ENCODE measurements at places on chromosomes 1 and 21.

GRCh38 chr1:14880456-14881316 is 272.9 kb upstream of the TMEM51 start:
- no peak for DNase-seq

GRCh38 chr1:54105736-54106269 is 47.0 kb downstream of the CDCP2 start:
- DNase-seq: no peak

GRCh38 chr1:99674115-99675064 is 28.5 kb downstream of the PALMD start:
- no peak for DNase-seq

GRCh38 chr1:111733183-111733991 is 5.8 kb downstream of the INKA2 start:
- peak; percentile 79 for DNase-seq

DNA sequence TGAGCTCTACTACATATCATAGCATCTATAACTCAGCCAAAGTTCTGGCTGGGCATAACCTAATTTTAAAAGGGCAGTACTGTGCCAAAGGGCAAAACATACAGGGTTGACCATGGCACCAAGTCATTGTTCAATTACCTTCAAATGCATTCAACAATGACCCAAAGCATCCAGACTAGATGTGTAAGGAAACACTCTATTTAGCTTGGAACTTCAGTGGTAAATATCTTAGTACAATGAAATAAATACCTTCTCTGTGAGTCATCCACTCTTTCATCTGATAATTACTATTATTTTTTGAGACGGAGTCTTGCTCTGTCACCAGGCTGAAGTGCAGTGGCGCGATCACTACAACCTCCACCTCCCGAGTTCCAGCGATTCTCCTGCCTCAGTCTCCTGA is 70.0 kb downstream of the NVL start:
- no peak for DNase-seq

- DNase-seq: no peak
Observed at GRCh38 chr1:52706941-52707926, 9.1 kb upstream of the COA7 start.

DNA sequence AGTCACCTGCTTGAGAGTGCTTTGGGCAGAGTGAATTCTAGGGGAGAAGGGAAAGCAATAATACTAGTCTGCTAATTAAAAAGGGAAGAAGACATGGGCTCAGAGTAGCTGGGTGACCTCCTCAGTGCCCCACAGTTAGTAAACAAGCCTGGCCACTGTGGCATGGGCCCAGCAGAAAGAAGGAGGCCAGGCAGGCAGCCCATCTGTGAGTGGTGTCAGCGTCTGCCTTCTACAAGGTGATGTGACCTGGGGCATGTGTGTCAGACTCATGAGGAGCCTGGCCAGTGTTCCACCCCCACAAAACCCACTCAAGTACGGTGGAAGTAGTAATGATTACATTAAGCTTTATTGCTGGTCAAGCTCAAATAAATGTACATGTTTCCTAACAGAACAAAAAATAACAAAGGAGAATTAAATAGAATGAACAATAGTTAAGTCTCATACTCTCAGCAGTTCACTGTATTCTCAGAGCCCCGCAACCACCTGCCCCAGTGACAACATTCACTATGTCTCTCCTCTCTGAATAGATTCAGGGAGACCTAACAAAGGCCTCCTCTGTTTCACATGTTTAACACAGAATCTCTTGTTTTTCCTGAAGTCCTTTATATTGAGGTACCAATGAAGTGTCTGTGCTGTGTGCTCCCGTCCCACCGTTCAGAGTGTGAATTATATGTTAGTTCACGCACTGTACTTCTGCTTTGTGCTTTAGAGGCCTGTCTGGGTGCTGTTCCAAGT is 32.5 kb downstream of the SLC22A15 start:
- DNase-seq: no peak

GRCh38 chr1:218494449-218494852 is 149.3 kb downstream of the TGFB2 start:
- DNase-seq: no peak

- no peak for DNase-seq
Observed at GRCh38 chr1:93328809-93329760, 16.6 kb upstream of the DR1 start.

GRCh38 chr1:67791261-67791660 is 42.0 kb downstream of the GNG12 start:
- DNase-seq: no peak

DNA sequence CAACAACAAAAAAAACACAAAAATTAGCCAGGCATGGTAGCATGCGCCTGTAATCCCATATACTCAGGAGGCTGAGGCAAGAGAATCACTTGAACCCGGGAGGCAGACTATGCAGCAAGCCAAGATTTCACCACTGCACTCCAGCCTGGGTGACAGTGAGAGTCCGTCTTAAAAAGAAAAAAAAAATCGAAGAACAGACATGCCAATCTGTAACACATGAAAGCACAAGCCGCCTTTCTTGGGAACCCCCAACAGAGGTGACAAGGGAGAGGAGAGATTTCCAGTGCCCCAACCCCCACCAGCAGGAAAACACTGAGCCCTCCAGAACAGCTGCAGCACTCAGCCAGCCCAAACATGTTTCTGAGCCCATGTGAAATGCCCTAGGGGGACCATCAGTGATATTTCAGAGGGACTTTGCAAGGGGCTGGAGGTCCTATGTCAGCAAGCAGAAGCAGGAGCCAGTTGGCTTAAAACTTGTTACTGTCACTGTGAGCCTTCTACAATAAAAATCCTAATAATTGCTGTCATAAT is 14.2 kb upstream of the EFNA1 start:
- no peak for DNase-seq

DNA sequence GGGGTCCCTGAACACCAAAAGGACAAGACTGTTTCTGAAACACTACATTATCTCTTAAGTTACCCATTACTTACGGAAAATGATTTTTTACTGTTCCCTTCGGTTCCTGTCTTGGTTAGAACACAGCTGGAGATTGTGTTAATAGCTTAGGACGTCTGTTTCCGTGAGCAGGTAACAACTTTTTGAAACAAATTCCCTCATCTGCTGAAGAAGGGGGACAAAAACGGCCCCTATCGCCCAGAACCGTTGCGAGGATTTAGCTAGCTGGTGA is 67.8 kb downstream of the SLC35A3 start:
- DNase-seq: no peak

- DNase-seq: no peak
Observed at GRCh38 chr1:119959268-119960220, 63.2 kb upstream of the ADAM30 start.

DNA sequence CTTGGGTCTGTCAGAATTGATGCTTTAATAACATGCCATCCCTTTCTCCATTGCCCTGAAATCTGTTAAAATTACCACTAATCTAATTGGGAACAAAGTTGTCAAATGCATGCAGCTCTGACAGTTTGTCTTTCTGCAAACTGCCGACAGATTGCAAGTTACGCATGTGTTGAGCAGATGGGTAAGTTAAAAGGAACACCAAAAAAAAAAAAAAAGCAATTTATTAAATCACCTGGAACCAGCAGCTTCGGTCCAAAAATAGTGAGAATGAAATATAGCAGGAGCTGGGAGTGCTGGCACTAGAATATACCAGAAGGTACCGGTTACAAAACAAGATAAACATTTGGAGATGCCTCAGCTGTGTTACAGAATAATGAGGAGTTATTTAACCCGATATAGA is 149.6 kb upstream of the C1orf87 start:
- DNase-seq: no peak

DNA sequence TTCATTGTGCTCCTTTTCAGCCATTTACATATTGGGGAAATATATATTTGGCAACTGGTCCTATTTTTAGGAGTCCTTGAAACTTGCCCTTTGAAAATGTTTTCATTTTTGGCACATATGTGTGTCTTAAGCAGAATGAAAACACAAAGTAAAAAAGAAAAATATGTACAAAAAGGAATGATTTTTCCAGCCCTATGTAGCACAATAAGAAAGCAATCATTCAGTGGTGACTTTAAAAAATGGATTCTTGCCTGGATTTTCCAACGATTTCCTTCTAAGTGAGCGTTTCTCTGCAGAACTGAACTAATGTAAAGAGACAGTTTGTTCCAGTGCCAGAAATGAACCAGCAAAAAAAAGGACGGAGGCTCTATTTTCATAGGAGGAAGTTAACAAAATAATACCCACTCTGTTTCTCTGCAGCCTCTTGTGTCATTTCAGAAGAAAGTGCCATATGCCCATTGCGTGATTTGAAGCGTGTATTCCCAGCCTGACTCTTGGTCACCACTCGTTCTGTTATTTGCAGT is 340.1 kb downstream of the SETD4 start:
- DNase-seq: no peak

GRCh38 chr1:191579019-191579418 is 579.2 kb upstream of the RGS18 start:
- no peak for DNase-seq

DNA sequence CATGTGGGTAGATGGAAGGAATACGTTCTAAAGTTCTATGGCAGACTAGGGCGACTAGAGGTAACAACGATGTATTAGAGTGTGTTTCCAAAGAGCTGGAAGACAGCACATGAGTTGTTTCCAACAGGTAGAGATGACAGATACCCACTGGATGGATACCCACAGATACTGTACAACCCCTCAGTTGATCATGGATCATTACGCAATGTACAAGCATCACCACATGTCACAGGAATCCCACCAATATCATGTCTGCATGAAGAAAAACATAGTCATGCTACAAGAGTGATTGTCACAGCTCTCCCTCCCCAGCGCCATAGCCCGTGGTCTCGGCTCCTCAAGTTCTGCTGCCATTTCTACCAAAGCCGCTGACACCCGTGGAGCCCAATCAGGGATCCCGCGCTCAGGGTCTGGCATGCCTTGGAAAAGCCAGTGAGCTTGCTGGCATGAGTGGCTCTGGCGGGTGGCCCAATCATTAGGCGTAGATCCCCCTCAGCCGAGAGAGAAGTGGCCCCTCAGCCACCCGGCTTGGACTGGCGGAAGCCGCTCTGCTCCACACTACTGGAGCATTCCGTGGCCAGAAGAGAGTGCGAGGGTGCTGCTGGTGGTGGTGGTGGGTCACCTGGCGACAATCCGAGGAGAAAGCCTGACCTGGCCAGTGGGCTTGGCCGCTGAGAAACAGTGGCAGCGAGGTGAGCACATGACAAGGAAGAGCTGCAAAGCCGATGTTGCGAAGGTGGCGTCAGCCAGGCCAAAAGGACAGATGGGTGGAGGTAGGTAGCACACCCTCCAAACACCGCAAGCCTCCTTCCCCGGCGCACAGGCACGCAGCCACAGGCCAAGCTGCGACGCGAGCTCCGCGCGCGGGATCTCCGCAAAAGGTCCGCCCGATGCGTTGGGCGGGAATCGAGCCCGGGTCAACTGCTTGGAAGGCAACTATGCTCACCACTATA is 65.7 kb upstream of the FCGR2A start:
- DNase-seq: no peak

- DNase-seq: no peak
Observed at GRCh38 chr1:182083851-182084486, 22.5 kb upstream of the ZNF648 start.

DNA sequence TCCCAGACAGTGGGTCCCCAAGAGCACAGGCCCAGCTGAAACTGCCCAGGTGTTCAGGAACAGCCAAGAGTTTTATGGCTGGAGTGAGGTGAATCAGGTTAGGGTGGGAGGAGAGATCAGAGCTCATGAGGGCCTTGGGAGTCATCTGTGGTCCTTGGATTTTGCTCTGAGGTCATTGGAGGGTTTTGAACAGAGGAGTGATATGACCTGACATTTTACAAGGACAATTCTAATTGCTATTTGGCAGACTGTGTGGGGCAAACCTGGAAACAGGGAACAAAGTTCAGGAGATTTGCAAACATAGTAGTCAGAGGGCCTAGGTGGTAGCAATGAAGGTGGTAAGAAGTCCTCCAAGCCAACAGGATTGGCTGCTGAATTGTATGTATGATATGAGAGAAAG is 31.1 kb upstream of the LRRN2 start:
- no peak for DNase-seq

DNA sequence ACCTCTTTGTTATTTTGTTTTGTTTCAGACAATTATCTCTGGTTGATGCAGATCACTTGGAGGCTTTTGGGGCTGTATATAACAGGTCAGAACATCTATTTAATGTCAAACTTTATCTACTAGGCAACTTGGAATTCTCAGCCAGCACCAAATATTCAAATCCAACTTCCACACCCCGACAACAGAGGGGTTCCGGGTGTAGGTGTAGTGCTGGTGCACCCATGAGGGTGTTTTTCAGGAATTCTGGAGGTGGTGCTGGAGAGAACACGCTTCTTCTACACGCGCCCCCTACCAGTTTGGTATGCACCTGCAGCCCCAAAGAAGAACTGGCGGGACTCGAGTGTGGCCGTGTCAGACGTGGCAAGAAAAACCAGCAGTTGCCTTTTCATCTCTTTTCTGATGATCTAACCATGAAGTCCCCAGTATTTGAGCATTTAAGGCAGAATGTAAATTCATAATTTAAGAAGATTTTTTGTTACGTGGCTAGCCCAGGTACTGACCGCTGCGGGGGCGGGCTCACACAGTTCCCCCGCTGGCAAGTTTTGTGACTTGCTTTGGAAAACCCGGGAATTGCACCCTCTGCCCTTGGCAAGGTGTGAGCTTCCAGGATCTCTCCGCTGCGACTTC is 462 bp upstream of the TLCD4 start:
- DNase-seq: peak; percentile 59

DNA sequence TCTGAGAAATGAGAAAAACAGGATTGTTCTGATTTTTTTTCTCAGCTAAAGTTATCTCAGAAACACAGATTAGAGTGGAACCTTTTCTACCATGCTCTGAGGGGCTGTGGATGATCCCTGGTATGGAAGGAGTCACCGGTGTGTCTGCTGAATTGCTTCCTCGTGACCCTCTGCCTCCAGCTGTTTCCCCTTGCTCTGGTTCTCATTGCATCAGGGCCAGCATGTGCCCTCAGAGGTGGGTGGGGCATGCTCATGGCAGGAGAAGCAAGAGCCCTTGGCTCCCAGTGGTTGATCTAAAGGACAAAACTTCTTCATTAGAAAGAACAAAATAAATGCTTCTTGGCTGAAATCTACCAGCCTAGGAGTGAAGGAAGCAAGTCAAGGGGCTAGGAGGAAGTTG is 183.2 kb upstream of the HMCN1 start:
- no peak for DNase-seq

DNA sequence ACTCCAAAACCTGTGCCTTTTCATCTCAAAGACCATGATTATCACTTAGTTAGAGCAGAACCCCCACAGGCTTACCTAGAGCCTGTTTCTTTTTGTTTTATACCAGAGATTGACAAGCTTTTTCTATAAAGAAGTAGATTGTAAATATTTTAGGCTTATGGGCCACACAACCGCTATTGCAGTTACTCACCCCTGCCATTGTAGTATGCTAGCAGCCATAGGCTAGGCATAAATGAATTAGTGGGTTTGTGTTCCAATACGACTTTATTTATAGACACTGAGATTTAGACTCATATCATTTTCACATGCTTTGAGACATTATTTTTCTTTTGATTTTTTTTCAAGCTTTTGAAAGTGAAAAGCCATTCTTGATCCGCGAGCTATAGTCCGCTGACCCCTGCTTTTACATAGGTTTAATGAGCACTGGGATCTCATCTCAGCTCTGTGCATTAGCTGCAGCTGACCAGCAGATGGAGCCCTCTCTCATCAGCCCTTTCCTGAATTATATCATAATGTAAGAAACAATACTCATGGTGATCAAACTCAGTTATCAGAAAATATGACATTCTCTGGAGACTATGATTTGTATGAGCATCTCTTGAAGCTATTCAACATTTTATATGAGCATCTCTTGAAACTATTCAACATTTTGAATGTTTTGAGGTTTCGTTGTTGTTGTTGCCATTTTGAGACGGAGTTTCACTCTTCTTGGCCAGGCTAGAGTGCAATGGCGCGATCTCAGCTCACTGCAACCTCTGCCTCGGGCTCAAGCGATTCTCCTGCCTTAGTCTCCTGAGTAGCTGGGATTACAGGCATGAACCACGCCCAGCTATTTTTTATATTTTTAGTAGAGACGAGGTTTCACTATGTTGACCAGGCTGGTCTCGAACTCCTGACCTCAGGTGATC is 111.9 kb upstream of the L1TD1 start:
- DNase-seq: no peak
